Stomach (tissue), 19 donors: ENCODE measurements at places on chromosomes 3 and 15. TPM values are rescaled to one million over a fixed set of nuclear protein-coding genes. Genes with fewer than 3 reads are reported as not detected.

GRCh38 chr3:117958027-117958426, 1076.6 kb downstream of the IGSF11 start:
- no peak for DNase-seq

The PCOLCE2 gene
- total RNA-seq = not detected

- no peak for DNase-seq
These were observed 48.8 kb downstream of the ALDH1A2 start for GRCh38 chr15:58016581-58017175.

The GOLGA8G gene
- total RNA-seq = not detected

The RLBP1 gene
- not detected for total RNA-seq

- DNase-seq = peak; percentile 26
These were observed 153.8 kb downstream of the SEMA6D start for GRCh38 chr15:47870956-47871625.

The GOLGA6B gene
- total RNA-seq = not detected

- DNase-seq = no peak
These were observed 12.2 kb upstream of the MEX3B start for GRCh38 chr15:82058026-82058425.

DNA sequence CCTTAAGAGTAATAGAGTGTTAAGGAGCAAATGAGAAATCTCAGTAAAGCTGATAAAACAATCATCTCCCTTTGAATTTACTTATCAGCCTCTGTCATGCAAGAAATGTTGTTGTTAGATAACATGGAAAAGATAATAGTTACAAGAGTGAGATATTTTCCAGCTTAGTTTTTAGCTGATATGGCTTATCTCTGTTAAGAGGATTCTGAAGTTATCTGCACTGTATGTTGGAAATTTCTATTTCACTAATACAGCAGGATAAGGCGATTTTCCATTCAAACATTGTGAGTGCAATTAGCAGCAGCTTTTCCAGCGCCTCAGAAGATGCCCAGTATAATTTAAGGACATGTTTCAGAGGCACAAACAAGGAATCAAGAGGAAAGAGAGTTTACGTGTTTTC, 262.9 kb downstream of the CNTN6 start:
- no peak for DNase-seq

GRCh38 chr3:194514626-194515025, 27.8 kb upstream of the ATP13A3 start:
- DNase-seq = no peak

DNA sequence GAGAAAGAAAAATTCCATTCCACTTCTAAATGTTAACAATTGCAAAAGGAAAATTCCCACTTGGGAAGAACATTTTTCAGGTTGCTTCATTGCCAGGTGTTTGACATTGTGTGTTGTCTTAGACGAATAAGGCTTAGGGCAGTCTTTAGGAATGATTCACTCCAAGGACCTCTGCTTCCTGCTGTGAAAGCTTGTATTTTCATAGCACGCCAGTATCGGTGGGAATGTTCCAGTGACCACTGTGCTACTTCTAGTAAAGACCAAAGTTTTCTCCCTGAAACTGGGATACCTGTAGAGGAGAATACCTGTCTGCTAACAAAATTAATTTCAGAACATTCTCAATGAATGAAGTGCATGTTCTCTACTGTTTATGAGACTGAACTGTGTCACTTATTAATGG, 64.1 kb downstream of the CDIN1 start:
- no peak for DNase-seq

DNA sequence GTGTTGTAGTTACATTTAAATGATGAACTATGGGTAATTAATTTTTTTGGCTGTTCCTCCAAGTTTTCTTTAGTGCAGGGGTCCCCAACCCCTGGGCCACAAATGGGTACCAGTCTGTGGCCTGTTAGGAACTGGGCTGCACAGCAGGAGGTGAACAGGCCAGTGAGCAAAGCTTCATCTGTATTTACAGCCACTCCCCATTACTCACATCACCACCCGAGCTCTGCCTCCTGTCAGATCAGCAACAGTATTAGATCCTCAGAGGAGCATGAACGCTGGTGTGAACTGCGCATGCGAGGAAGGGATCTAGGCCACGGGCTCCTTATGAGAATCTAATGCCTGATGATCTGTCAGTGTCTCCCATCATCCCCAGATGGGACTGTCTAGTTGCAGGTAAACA, 75.9 kb upstream of the RPL35A start:
- no peak for DNase-seq

DNA sequence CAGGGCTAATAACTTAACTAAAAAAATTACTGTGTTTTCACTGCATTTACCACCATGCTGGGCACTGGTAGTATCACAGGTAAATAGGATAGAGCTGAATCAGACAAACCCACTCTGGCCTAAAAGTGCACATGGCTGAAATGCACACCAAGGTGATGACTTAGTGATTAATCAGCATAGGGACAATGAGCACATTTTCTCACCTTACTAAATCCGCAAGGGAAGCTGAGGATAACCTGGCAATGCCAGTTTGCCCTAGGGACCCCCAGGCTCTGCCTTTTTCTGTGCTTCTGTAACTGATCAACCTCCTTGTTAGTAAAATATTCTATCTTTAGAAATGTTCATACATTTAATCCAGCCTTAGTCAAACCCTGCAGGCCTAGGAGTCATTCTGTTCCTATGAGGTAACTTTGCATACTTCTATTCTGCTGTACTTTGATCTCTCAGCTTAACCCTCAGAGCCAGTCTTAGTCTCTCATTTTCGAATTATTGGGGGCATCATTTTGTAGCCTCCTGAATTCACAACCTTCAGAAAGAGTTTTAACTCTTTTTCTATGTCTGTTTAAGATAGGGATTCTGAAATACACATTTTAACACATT, 562.9 kb upstream of the KCNMB2 start:
- no peak for DNase-seq

GRCh38 chr15:96421178-96421601, 90.7 kb downstream of the NR2F2 start:
- DNase-seq = peak; percentile 38

- DNase-seq = peak; percentile 82
These were observed 545 bp upstream of the RFX7 start for GRCh38 chr15:56244038-56244810.

DNA sequence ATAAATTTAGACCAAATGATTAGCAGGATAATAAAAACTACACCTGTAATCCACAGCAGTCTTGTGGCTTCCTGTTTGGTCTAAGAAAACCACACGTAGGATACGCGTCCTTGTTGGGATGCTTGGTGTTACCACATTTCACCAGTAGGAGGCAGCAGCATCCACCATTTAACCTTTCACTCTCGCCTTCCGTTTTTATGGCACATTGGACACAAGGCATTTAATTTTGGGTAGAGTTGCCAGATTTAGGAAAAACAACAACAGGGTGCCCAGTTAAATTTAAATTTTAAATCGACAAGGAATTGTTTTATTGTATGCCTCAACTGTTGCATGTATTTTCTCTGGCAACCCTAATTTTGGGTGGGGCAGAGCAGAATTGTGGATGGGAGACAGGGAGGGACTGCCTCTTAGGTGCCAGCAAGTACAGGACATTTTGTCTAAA, 6.3 kb downstream of the LRRC31 start:
- peak; percentile 91 for DNase-seq

DNA sequence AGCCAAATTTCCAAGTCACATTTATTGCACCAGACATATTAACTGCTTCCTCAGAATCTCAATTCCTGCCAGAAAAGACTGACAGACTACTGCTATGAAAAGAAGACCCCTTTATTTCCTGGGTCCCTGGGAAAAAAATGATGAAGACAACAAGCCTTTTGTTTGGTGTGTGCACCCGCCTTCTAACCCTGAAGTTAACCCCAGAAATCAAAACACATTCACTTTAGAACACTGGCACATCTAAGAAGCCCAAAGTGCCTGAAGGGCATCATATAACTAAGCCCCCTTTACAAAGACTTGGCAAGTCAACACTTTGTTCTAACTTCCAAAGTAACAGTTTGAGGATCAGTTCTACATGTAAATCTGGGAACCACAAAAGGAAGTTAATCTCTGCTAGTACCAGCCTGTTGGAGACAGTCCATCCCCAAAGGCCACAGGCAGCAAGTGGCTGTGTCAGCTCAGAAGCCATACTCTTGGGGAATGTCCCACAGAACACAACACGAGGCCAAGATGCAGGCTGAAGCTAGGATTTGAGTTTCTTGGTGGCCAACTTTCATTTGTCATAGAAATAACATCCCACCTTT, 16.3 kb upstream of the ATP1B3 start:
- DNase-seq = peak; percentile 32

DNA sequence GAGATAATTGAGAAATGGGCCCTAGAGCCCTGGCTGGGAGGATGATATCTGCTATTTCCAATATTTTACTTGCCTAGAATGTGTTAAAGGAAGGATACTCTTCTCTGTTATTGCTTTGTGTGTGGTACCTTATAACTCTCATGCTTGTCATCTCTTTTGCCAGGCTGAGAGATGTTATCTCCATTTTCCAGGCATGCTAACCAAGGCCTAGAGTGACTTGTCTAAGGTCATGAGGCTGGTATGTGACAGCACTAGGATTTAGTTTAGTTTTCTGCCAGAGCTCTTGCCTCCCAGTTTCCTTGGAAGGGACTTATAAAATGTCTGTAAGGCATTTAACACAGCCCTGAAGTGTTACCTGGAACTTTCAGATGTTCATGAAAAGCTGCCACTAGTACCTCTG, 1.4 kb downstream of the CLK3 start:
- DNase-seq = no peak

- no peak for DNase-seq
These were observed 819 bp upstream of the PLXNB1 start for GRCh38 chr3:48430708-48431101.

- no peak for DNase-seq
These were observed 244.9 kb downstream of the FAM43A start for GRCh38 chr3:194930377-194931204.

- DNase-seq = no peak
These were observed 272.0 kb downstream of the RORA start for GRCh38 chr15:60957111-60957510.

The TNFAIP8L3 gene
- total RNA-seq = 4.1 TPM

DNA sequence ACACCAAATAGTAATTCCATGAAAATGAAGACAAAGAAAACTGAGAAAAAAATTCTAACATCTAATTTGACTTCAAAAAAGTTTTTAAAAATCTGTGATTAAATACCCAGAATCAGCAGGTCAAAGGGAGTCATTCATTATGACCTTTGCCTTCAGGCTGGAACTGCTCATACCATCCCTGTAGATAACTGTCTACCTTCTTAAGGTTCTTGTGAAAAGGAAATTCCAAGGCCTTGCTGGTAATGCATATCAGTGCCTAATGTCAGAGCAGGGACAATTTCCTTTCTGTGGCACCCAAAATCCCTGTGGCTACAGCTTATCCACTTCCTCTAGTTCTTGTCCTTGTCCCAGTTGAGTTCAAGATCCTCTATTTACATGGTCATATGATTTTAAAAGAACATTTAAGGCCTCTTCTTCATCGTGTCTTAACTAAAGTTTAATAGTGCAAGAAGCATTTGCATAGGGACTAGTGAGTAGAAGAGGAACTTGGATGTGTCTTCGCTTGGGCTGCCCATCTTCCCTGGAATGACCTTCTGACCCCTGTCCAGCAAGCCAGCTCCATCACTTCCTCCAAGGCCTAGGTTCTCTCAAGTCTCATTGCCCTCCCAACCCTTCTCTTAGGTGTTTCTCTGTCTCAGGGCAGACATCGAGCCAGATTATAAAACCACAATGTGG, 8.7 kb upstream of the PLCL2 start:
- DNase-seq = no peak
